ENCODE measurements at places on chromosomes 5 and 9.

GRCh38 chr9:134026981-134027380 lies 1.7 kb downstream of the BRD3OS start:
- no peak for DNase-seq

DNA sequence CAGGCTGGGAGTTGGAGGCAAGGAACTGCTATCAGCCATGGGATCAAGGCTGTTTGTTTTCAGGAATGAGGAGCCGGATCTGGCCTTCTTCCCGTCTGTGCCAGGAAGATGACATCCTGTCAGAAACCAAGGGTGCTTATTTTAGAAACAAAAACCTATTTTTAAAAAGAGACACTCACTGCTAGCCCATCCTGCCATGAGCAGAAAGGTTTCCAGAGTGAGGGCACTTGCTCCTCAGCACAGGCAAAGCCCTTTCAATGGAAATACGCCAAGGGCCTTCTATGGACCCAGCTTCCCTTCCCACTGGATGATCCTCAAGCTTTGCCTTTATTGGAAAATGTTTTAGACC lies 132.6 kb upstream of the FSTL4 start:
- DNase-seq = no peak

GRCh38 chr9:84258371-84258770 lies 82.2 kb downstream of the SLC28A3 start:
- DNase-seq = no peak

GRCh38 chr5:50886657-50887345 lies 220.4 kb downstream of the PARP8 start:
- DNase-seq = no peak

DNA sequence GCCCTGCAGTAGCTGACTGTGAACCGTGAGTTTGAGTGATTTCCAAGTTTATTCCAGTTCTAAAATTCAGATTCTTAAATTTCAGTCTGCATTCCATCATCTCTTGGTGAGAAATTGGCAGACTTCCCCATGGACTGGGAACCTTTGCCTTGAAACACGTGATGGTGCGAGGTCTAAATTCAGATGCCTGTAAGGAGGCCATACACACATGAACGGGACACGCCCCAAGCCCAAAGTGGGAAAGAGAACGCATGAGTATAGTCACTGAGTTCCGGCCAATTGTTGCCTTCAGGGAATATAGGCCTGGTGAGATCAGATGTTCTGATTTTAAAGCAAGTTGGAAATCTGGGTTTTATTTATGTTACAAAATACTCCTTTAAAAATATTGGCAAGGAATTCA lies 1084.4 kb upstream of the WWC1 start:
- DNase-seq = no peak

GRCh38 chr5:16135506-16135905 lies 44.1 kb downstream of the MARCHF11 start:
- no peak for DNase-seq

GRCh38 chr5:95261437-95262175 lies 23.3 kb downstream of the MCTP1 start:
- no peak for DNase-seq

DNA sequence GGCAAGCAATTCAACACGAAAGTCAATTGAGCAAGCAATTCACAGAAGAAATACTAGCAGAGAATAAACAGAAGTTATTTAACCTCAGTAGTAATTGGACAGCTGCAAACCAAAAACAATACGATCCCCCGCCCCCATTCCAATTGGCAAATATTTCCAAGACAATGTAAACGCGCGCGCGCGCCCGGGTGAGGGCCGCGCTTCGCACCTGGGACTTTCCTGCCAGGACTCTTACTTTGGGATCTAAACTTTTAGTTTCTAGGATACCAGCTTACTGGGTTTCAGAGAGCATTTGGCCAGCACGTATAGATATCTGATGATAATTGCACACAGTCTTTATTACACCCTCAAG lies 8.6 kb downstream of the RUFY1 start:
- no peak for DNase-seq

DNA sequence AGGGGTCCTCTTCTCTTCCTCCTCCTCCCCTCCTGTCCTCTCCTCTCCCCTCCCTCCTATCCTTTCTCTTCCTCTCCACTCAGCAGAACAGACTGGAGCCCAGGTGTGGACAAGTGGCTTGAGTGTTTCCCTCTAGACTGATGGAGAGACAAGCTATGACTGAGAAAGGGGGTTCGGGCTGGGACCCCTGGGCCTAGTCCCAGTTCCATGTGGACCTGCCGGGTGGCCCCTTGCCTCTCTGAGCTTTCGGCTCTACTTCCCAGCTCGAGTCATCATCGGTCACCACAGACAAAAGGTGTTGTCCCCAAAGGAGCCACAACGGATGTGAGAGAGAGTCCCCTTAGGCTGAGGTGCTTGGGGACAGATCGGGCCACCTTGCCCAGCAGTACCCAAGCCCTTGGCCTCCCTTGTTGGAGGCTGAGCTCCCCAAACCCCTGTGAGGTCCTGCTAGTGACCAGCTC lies 3.4 kb upstream of the RXRA start:
- no peak for DNase-seq

Measured in activated CD4-positive, alpha-beta T cell treated with anti-CD3 and anti-CD28 coated beads, Interleukin-2, amount 50 U/mL, for 4 hours (primary cell).